ENCODE measurements at places on chromosomes 5 and 9.

- no peak for DNase-seq
These were observed 48.7 kb downstream of the PCSK1 start for GRCh38 chr5:96384353-96384752.

- no peak for DNase-seq
These were observed 44.7 kb downstream of the TRIP13 start for GRCh38 chr5:937151-937924.

DNA sequence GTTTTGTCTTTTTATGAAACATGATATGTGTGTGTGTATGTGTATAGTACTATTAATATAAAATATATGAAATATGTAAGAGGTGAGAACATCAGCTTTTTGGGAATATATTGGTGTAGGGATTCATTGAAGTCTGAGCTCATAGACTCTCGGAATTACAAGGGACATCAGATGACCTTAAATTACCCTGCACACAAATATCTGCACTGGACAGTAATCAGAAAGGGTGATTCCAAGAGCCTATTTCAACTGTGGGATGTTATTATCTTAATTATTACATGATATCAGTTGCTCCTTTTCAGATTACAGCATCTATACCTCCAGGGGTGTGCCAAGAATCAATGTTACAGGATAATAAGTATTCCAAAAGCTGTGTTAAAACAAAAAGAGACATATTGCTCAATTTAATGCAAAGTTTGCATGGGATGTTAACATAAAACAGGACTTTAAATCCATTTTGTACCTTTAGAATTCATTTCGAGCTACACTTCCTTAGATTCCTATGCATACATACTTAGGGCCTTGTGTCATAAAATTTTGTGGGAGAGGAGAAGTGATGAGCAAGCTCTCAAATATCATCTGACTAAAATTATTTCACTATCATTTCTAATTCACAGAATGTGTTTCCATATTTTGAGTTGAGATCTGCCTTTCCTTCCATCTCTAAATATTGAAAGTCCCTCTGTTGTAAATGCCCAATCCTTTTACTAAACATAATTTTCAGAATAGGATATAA, 365.2 kb downstream of the BRINP1 start:
- no peak for DNase-seq

DNA sequence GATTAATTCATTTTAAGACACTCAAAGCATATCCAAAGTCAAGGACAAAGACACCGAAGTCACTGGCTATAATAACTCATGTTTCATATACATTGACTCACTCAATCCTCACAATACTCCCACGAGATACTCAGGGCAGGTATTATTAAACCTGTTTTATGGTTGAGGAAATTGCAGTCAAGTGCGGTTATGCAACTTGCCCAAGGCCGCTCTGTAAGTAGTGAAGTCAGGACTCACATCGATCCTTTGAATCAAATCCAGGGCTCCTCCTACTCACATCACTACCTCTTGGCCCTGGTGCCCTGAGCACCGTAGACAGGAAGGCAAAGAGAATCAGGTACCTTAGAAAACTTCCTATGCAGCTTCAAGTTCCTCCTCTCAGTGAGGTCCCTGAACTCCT, 87.8 kb upstream of the APC start:
- no peak for DNase-seq

GRCh38 chr5:58722160-58722559, 139.3 kb downstream of the RAB3C start:
- DNase-seq, result no peak

- peak; percentile 17 for DNase-seq
These were observed 114.4 kb downstream of the TENT4A start for GRCh38 chr5:6827526-6828219.

Measured in T follicular helper cell (primary cell).